Fibroblast of skin of right biceps (primary cell): ENCODE measurements at places on chromosomes 1 and 21.

GRCh38 chr1:221712776-221713431 is 29.0 kb downstream of the DUSP10 start:
- DNase-seq, result no peak

- DNase-seq, result no peak
These were observed 5.3 kb upstream of the LCE3D start for GRCh38 chr1:152585586-152585985.

DNA sequence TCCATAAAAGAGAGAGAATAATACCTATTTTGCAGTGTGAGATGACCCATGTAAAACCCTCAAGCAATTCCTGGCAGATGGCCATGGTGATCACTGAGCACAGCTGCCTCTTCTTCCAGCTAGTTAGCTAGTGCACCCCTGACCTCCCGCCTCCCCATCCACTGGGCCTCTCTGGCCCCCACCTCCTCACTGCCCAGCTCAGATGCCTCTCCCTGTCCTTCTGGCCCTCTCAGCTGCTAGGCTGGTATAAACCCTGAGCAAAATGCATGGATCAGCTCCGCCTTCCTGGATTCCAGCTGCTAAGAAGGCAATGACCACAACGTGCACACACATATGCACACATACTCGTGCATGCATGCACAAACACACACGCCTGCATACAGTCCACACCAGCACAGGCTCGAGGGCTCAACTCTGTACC is 117.2 kb downstream of the DMRTB1 start:
- no peak for DNase-seq

GRCh38 chr1:203351037-203351625 is at the start of gene FMOD:
Gene FMOD, minus strand, starts transcription at chr1:203351122. Its CDS starts 2,852 bp downstream, at chr1:203348270.
- DNase-seq, result peak; percentile 51

- DNase-seq, result no peak
These were observed 90.0 kb upstream of the TLR5 start for GRCh38 chr1:223233019-223233409.
